ENCODE measurements at places on chromosomes 7 and 10. TPM values are rescaled to one million over a fixed set of nuclear protein-coding genes. Genes with fewer than 3 reads are reported as not detected.

- H3K4me3 ChIP-seq: no peak overlapping the region
- no peak for DNase-seq
- H3K4me1 ChIP-seq: no peaks in the 10 kb centered on the region
- H3K27ac ChIP-seq: no peak overlapping the region
- no peaks in the 10 kb centered on the region for H3K36me3 ChIP-seq
These were observed 131.8 kb downstream of the SH2D4B start for GRCh38 chr10:80669485-80669884.

- no peak overlapping the region for H3K4me3 ChIP-seq
- no peaks in the 10 kb centered on the region for H3K27me3 ChIP-seq
- H3K4me1 ChIP-seq: peaks cover 14% of the 10 kb centered on the region
- no peaks in the 10 kb centered on the region for H3K36me3 ChIP-seq
- DNase-seq: no peak
These were observed 212.6 kb downstream of the CHCHD3 start for GRCh38 chr7:132869166-132869861.

- no peak for DNase-seq
- H3K4me1 ChIP-seq: peaks cover 38% of the 10 kb centered on the region
- H3K27me3 ChIP-seq: no peaks in the 10 kb centered on the region
These were observed 9.3 kb downstream of the TCF7L2 start for GRCh38 chr10:112959207-112959838.

GRCh38 chr7:54802841-54803240 lies 43.8 kb upstream of the SEC61G start:
- H3K27me3 ChIP-seq: no peaks in the 10 kb centered on the region
- no peaks in the 10 kb centered on the region for H3K36me3 ChIP-seq
- no peak for DNase-seq
- no peaks in the 10 kb centered on the region for H3K4me1 ChIP-seq

CHST3 gene
- 8.6 TPM for total RNA-seq

- H3K36me3 ChIP-seq: no peaks in the 10 kb centered on the region
- no peak overlapping the region for H3K27ac ChIP-seq
- DNase-seq: no peak
- H3K27me3 ChIP-seq: no peaks in the 10 kb centered on the region
- no peak overlapping the region for H3K4me3 ChIP-seq
These were observed 103.0 kb downstream of the DOCK4 start for GRCh38 chr7:112103246-112103645.

- DNase-seq: no peak
- H3K27me3 ChIP-seq: no peaks in the 10 kb centered on the region
- H3K36me3 ChIP-seq: no peaks in the 10 kb centered on the region
- H3K4me3 ChIP-seq: no peak overlapping the region
These were observed 210.0 kb upstream of the PPP2R2D start for GRCh38 chr10:131690805-131691239.

- no peaks in the 10 kb centered on the region for H3K27me3 ChIP-seq
- no peak for DNase-seq
- no peak overlapping the region for H3K27ac ChIP-seq
- no peaks in the 10 kb centered on the region for H3K36me3 ChIP-seq
- no peaks in the 10 kb centered on the region for H3K4me1 ChIP-seq
These were observed 52.7 kb downstream of the CDK14 start for GRCh38 chr7:90648834-90649233.

GRCh38 chr7:67900456-67900855 lies 903.8 kb downstream of the TYW1 start:
- peaks cover 7% of the 10 kb centered on the region for H3K4me1 ChIP-seq
- no peaks in the 10 kb centered on the region for H3K27me3 ChIP-seq
- H3K4me3 ChIP-seq: no peak overlapping the region
- no peak overlapping the region for H3K27ac ChIP-seq
- no peak for DNase-seq

TRIM8 gene
- 156 TPM for total RNA-seq

DNA sequence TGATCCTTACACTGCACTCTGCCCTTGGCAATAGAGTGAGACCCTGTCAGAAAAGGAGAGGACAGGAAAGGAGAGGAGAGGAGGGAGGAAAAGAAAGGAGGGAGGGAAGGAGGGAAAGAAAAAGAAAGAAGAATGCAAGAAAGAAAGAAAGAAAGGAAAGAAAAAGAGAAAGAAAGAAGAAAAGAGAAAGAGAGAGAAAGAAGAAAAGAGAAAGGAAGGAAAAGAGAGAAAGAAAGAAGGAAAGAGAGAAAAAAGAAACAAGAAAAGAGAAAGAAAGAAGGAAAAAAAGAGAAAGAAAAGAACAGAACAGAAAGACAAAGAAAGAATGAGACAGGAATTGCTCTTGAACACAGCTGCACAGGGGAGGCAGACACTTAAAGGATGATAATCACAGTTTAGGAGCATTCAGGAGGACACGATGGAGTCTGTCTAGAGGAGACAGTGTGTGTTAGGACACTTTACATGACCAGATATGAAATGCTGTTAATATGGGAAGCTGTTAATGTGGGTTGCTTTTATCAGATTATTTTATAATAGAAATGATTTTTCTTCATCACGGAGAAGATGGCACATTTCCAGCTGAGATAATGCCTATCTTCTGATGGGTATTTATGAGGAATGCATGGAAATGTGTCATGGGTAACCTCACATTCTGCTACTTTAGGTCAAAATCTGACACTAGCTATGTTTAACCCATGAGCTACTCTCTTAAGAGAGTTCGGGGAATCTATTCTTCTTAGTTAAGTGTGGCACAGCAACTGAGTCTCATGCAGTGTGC lies 160.5 kb downstream of the BAMBI start:
- H3K27ac ChIP-seq: no peak overlapping the region
- no peak for DNase-seq
- no peaks in the 10 kb centered on the region for H3K36me3 ChIP-seq
- peaks cover 8% of the 10 kb centered on the region for H3K4me1 ChIP-seq
- no peak overlapping the region for H3K4me3 ChIP-seq

- H3K27me3 ChIP-seq: no peaks in the 10 kb centered on the region
- peaks cover 45% of the 10 kb centered on the region for H3K4me1 ChIP-seq
- peak overlapping the region; percentile 92 for H3K27ac ChIP-seq
- H3K36me3 ChIP-seq: no peaks in the 10 kb centered on the region
- no peak overlapping the region for H3K4me3 ChIP-seq
These were observed 2.7 kb downstream of the COBL start for GRCh38 chr7:51313738-51314425.

LFNG gene
- 47.8 TPM for total RNA-seq

DNA sequence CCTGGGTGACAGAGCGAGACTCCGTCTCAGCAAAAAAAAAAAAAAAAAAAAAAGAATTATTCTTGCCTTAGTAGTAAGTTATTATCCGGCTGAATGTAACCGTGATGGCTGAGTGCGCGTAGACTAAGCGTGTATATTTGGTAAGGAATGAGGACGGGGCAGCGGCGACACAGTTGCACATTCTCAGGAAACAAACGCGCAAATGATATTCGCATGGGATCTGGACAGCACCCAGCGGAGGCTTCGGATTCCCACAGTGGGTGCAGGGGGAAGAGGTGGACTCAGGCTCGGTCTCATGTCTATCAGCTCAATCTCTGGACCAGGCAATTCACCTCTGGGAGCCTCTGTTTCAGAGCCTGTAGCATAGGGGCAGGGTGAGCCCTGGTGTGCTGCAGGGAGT lies 29.1 kb downstream of the PAPOLB start:
- H3K4me1 ChIP-seq: no peaks in the 10 kb centered on the region
- H3K4me3 ChIP-seq: no peak overlapping the region
- H3K27ac ChIP-seq: no peak overlapping the region

CRHR2 gene
- 4.7 TPM for total RNA-seq

DNA sequence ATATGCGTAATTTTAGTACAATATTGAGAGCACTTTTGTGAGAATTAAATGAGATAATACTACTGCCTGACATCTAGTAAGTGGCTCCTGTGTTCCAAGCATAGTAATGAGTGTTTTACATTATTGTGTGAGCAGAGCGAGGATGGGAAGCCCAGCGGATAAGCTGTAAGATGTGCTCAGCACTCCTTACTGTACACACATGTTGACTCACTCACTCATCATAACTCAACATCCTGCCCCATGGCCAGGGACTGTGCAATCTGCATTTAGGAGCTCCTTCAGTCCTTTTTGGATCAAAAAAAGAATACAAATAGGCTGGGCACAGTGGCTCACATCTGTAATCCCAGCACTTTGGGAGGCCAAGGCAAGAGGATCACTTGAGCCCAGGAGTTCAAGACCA lies 72.9 kb upstream of the NEBL start:
- no peaks in the 10 kb centered on the region for H3K36me3 ChIP-seq
- no peak overlapping the region for H3K27ac ChIP-seq
- no peak overlapping the region for H3K4me3 ChIP-seq
- H3K27me3 ChIP-seq: no peaks in the 10 kb centered on the region
- DNase-seq: no peak
- H3K4me1 ChIP-seq: no peaks in the 10 kb centered on the region

GRCh38 chr10:61356354-61356753 lies 96.8 kb downstream of the TMEM26 start:
- H3K27me3 ChIP-seq: no peaks in the 10 kb centered on the region
- DNase-seq: no peak
- H3K27ac ChIP-seq: no peak overlapping the region
- H3K4me3 ChIP-seq: no peak overlapping the region
- H3K36me3 ChIP-seq: no peaks in the 10 kb centered on the region

PDE6C gene
- total RNA-seq: not detected

DNA sequence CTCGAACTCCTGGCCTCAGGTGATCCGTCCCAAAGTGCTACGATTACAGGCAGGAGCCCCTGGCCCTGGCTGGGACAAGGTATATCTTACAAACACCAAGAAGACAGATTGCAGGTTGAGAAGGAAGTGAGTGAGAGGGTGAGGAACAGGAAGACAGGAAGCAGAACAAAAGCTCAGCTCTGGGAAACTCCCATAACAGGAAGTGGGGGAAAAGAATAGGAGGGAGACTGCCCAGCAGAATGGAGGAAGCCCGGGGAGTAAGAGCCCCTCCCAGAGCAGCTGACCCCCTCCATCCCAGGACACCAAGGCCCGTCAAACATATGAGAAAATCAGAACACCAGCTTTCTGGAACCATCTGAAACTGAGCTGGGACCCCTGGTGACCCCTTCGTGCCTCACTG lies 2.9 kb downstream of the TECPR1 start:
- no peak overlapping the region for H3K4me3 ChIP-seq
- H3K27me3 ChIP-seq: no peaks in the 10 kb centered on the region
- H3K4me1 ChIP-seq: peaks cover 54% of the 10 kb centered on the region
- H3K36me3 ChIP-seq: no peaks in the 10 kb centered on the region

LIPK gene
- not detected for total RNA-seq

DNA sequence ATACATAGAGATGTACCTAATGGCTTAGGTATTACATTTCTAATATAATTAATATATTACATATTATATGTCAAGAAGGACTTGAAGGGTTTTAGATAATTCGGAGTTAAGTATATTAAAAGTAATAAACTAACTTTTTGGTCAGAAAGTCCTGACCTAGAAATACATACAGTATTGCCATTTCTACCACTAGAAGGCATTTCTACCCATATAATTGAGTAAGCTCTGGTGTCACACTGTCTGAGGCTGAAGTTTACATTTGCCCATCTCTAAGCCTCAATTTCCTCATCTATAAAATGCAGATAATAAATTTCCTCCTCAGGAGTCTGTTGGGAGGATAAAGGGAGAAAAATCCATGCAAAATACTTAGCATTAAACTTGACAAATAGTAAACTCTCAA lies 7.1 kb downstream of the FKBP14 start:
- no peaks in the 10 kb centered on the region for H3K27me3 ChIP-seq
- H3K36me3 ChIP-seq: no peaks in the 10 kb centered on the region
- no peak overlapping the region for H3K27ac ChIP-seq
- DNase-seq: no peak
- peaks cover 13% of the 10 kb centered on the region for H3K4me1 ChIP-seq
- H3K4me3 ChIP-seq: no peak overlapping the region

LIPN gene
- total RNA-seq: not detected

DNA sequence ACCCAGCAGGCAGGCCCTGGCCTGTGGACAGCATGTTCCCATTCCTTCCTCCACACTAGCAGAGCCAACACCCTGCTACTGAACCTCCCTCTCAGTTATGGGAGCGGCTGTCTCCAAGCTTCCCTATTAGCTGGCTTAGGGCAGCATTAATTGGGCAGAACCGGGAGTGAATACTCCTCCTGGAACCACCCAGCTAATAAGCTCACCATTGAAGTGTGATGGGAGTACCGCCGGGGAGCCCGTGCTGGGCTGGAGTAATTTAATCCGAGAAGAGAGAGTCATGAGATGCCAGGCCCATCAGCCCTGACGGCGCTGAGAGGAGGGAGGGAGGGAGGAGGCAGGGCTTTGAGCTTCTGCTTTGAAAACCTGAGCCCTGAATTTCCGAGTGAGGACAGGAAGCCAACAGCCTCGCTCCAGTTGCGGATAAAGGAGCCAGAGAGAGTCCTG lies 31.8 kb upstream of the ELFN1 start:
- no peaks in the 10 kb centered on the region for H3K27me3 ChIP-seq
- H3K4me1 ChIP-seq: no peaks in the 10 kb centered on the region
- H3K27ac ChIP-seq: no peak overlapping the region
- no peak for DNase-seq

GRCh38 chr7:34307540-34307939 lies 350.5 kb upstream of the NPSR1 start:
- no peaks in the 10 kb centered on the region for H3K27me3 ChIP-seq
- no peaks in the 10 kb centered on the region for H3K4me1 ChIP-seq
- no peaks in the 10 kb centered on the region for H3K36me3 ChIP-seq

Data from body of pancreas (tissue), 4 donors.